Natural killer cell (primary cell): ENCODE measurements at places on chromosomes 3 and 15. TPM values are rescaled to one million over a fixed set of nuclear protein-coding genes. Genes with fewer than 3 reads are reported as not detected.

DNA sequence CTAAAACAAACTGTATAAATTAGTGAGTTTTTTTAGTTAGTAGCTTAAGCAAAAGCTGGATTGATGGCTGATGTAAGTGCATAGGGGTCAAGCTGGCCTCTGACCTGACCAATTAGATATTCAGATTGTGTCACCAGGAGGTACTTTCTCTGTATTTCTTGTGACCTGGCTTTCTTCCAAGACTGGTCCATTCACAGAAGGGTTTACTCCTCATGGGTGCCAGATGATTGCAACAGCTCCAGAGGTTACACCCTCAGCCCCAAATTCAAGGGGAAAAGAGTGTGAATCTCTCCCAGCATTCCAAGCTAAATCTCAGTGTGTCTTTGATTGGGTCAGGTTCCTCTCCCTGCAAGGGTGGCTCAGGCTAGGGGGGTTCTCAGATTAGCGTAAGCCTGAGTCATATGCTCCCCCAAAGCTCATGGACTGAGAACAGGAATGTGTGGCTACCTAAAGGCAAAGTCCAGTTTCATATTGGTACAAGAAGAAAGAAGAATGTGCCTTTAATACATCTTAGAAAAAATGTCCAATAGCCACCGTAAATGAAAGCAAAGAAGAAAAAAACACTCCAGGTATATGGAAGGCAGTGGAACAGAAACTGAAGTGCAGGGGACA lies 16.5 kb downstream of the PML start:
- H3K36me3 ChIP-seq = peaks cover 15% of the 10 kb centered on the region
- H3K4me3 ChIP-seq = no peak overlapping the region
- no peak overlapping the region for H3K27ac ChIP-seq
- no peak for DNase-seq
- no peaks in the 10 kb centered on the region for H3K27me3 ChIP-seq

The RAB6B gene
- total RNA-seq = 2.7 TPM

The AMIGO3 gene
- total RNA-seq = 1.9 TPM

DNA sequence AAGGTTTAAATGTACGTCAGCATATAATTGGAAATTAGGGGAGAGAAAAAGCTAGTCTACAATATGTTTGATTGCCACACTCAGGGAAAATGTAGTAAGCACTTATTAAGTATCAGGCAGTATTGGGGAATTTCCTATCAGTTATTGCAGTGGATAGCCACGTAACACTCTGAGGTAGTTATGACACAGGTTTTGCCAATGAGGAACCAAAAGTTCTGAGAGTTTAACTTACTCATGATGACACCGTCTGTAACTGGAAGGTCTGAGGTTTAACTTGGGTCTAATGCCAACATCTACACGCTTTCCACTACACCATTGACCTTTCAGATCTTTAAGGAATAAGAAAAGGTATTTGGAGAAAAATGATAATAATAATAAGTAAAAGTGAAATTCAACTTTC lies 89.5 kb downstream of the ZMAT3 start:
- no peak overlapping the region for H3K4me3 ChIP-seq
- H3K27me3 ChIP-seq = no peaks in the 10 kb centered on the region
- H3K27ac ChIP-seq = no peak overlapping the region

GRCh38 chr3:28903171-28903601 lies 377.7 kb upstream of the RBMS3 start:
- no peak for DNase-seq
- H3K27me3 ChIP-seq = no peaks in the 10 kb centered on the region
- no peak overlapping the region for H3K27ac ChIP-seq
- H3K4me1 ChIP-seq = no peaks in the 10 kb centered on the region
- H3K36me3 ChIP-seq = no peaks in the 10 kb centered on the region

- no peaks in the 10 kb centered on the region for H3K27me3 ChIP-seq
- peak overlapping the region; percentile 61 for H3K4me3 ChIP-seq
These were observed 1.3 kb downstream of the STAG1 start for GRCh38 chr3:136750897-136751315.

- no peaks in the 10 kb centered on the region for H3K27me3 ChIP-seq
- H3K4me1 ChIP-seq = no peaks in the 10 kb centered on the region
- DNase-seq = no peak
- H3K36me3 ChIP-seq = no peaks in the 10 kb centered on the region
- no peak overlapping the region for H3K4me3 ChIP-seq
These were observed 13.7 kb upstream of the VEPH1 start for GRCh38 chr3:157516928-157517327.

- no peak overlapping the region for H3K27ac ChIP-seq
- H3K4me3 ChIP-seq = no peak overlapping the region
- no peaks in the 10 kb centered on the region for H3K36me3 ChIP-seq
- H3K4me1 ChIP-seq = no peaks in the 10 kb centered on the region
- no peak for DNase-seq
- H3K27me3 ChIP-seq = no peaks in the 10 kb centered on the region
These were observed 30.8 kb upstream of the MAGEF1 start for GRCh38 chr3:184742676-184743135.
